Putamen (tissue), 1 donor: ENCODE measurements at places on chromosomes 13 and 19.

- no peak for DNase-seq
These were observed 36.7 kb downstream of the FGF9 start for GRCh38 chr13:21707586-21707985.

- no peak for DNase-seq
These were observed 31.9 kb downstream of the INTS6 start for GRCh38 chr13:51420681-51421490.

- no peak for DNase-seq
These were observed 274.5 kb downstream of the LMO7 start for GRCh38 chr13:75910591-75910990.

GRCh38 chr13:94664889-94665288 is 47.5 kb downstream of the SOX21 start:
- no peak for DNase-seq

DNA sequence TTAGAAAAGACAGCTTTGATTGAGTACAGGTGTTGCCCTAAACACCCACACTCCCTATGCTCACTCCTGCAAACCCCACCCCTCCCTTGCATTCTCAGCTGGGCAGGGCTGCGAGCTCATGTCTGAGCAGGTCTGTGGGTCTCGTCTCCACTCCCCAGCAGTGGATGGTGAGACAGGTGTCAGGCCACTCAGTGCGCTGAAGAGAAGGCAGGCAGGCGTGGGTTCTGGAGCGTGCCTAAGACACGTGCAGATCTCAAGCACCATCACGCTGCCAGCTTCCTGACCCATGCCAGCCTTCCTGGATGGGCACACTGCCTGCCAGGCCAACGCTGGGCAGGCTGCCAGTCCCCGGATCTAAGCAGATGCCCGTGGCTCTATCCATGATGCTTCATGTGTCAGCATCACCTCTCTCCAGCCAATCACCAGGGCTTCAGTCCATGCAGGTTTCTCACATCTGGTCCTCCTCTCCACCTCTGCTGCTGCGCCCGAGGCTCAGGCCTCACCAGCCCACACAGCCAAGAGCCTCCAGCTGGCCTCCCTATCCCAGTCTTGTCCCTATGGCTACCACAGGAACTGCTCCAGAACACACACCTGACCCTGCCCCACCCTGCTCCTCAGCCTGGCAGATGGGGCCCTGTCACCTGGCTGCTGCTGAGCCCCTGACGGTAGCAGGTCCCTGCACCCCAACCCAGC is 42.6 kb downstream of the EPS15L1 start:
- DNase-seq = no peak

DNA sequence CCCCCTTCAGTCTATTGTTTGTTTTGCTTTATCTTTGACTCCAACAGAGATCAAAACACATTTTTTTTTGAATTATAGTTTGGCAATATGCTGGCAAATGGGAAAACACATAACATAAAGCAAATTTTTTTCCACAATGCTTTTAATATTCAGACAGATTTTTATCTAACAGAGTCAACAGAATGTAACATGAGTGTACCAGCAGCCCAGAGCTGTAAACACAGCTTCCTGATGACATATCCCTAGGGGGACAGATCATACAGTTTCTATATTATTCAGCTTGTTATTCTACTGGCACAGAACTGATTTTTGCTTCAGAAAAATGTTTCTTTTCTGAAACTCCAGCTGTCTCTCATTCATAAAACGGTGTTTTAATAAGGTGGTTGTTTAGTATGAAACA is 168.8 kb downstream of the OLFM4 start:
- DNase-seq = no peak

GRCh38 chr19:28941833-28942232 is 271.1 kb downstream of the UQCRFS1 start:
- DNase-seq = no peak
